ENCODE measurements at places on chromosomes 5 and 9. TPM values are rescaled to one million over a fixed set of nuclear protein-coding genes. Genes with fewer than 3 reads are reported as not detected.

Gene NELFB
- total RNA-seq = 37.2 TPM

Gene TYRP1
- total RNA-seq = 3.8 TPM

Gene ADAMTSL2
- total RNA-seq = 5.5 TPM

Gene PCDHGB7
- 28.1 TPM for total RNA-seq

Gene ANKRD33B
- total RNA-seq = 5.7 TPM

Gene ORM2
- not detected for total RNA-seq

Gene N4BP3
- 0.07 TPM for total RNA-seq

Gene FSTL4
- not detected for total RNA-seq

Gene SH2D3C
- total RNA-seq = 5.3 TPM

Gene ARHGEF37
- total RNA-seq = 5.6 TPM

GRCh38 chr9:8287501-8287900, 487.9 kb upstream of the DMAC1 start:
- no peak for DNase-seq

DNA sequence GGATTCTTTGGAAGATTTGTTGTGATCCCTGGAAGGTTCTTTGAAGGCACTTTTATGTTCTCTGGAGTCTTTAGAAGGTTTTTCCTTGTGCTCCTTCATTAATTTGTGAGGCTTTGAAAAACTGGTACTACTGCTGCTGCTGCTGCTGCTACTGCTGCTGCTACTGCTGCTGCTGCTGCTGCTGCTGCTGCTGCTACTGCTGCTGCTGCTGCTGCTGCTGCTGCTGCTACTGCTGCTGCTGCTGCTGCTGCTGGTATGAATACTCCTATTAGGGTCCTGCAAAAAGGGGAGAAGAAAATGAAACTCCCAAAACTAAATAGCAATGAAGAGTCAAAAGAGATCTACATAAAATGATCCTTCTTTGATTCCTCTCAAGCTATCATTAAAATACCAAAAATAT, 208.1 kb downstream of the MLLT3 start:
- no peak for DNase-seq

GRCh38 chr5:154313360-154314017, 123.0 kb downstream of the GALNT10 start:
- no peak for DNase-seq

DNA sequence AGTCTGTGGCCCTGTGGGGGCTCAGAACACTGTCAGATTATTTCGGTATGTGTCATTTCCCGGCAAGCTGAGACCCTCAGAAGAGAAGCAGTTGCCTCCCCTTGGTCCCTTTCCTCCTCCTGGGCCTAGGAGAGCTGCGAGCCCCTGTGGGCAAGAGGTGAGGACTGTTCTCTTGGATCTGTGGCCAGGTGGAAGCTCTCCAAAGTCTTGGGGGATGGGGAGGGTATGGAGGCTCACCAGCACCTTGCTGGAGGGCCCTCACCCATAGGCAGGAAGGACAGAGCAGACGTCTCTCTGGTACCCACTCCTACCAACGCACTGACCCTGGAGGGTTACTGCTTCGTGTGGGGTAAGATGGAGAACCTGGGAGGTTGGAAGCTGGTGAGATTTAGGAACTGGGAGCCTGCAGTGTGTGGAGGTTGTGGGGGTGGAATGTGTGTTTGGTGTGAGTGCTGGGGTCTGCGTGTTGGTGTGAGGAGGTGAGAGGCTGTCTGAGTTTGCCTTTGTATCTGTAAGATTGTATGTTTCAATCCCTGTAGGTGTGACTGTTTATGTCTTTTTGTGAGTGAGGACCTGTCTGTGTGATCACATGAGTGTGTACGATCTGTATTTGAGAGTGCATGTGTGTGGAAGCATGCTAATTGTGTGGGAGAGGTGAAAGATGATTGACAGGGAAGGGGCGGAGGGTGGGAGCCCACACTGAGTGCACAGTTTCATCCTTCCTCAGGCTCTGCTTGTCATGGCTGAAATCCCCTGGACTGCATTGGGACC, 52.4 kb upstream of the PSD2 start:
- no peak for DNase-seq

- DNase-seq = no peak
These were observed 211.3 kb upstream of the PRR16 start for GRCh38 chr5:120252839-120253238.

DNA sequence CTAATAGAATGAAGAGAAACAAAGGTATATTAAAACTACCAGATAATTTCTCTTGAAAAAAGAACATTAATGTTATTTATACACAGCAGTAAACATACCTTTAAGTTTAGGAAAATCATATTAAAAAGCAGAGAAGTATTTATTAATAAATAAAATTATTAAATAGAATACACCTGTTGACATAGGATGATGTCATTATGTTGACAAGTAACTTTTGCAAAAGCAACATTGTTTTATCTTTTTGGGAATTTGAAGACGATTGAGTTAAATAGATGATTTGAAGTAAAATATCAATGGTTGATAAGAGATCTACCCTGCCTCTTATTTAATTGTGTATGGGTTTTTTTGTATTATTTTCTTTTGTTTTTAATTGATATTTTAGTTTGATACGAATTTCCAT, 711.1 kb upstream of the NUDT12 start:
- DNase-seq = no peak

DNA sequence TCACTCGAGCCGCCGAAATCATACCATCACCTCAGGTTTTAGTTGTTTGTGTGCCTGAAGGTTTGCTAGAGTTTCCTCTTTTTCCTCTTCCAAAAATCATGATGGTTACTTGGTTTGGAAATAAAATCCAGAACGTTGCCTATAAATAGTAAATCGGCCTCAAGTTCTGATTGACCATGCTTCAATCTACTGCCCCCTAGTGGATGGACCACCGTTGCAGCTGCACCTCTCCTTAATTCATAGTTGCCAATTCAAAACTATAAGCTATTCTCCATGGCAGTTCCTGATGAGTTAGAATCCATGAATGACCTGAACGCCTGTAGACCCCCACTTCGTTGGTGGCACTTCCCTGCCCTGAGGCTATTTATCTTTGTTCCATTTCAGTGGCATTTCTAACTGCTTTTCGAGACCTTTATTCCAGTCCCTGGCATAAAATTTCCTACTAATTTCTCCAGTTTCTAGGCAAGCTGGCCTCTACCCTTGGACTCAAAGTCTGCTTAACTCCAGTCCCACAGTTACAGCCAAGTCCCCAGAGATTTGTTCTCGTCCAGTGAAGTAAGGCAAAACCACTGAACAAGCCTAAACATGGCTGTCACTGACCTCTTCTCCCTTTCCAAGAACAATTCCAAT, 422.6 kb downstream of the EFNA5 start:
- no peak for DNase-seq

DNA sequence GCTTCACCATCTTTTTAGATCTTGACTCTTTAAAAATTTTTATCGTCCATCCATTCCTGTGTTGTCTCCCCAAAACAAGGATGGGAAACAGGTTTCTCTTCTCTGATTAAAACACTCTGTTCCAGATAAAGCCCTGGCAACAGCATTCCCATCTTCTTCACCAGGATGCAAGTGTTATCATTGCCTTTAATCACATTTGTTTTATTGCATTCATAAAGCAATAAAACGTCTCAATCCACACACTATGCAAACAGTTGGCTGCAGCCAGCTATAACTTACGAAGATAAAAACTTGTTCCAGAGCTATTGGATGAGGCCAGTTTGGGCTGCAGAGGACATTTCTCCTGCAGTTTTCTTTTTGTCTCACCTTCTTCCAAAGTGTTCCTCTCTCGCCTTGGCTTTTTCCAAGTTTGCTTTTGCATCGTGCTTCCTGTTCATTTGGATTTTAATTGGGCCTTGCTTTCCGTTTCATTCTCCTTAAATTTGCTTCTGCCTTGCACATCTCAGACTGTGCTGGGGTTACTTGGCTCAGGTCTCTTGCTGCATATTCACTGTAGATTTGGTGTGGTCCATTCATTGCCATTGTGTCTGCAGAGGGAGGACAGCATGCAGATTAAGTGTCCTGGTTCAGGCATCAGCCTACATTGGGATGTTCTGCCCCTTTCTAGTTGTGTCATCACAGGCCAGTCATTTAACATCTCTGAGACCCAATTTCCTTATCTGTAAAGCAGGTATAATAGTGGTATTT, 136.5 kb upstream of the LIFR start:
- no peak for DNase-seq

DNA sequence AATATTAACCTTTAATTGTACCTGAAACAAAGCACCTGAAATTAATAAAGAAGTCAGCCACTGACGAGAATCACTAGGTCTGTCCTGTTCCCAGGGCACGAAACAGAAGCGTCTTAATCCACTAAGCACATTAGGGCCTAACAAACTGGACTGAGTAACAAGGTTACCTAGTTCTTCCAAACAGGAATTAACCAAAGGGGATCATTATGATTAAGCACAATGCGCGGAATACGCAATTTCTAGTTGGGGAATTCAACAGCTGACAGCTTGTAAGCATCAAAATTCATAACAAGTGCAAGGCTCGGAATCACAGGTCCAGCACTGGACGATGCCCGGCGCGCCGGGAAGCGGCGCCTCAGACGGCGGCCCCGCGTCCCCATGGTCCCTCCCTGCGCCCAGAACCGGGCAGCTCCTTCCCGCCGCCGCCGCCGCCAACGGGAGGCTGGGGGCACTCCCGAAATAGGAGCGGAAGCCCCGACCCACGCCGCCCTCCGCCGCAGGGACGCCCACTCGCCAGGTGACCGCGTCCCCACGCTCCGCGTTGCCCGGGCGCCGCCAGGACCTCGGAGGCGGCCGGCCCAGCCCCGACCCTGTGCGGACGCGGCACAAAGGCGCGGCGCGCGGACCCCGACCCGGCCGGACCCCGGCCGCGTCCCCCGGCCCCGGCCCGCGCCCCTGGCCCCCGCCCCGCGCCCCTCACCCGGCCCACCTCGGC, 898 bp downstream of the CAMSAP1 start:
- no peak for DNase-seq

GRCh38 chr5:132476876-132477781, 13.4 kb downstream of the IRF1 start:
- no peak for DNase-seq

All from thoracic aorta (tissue), 2 donors.